Activated naive CD4-positive, alpha-beta T cell treated with anti-CD3 and anti-CD28 coated beads, Interleukin-2, amount 10 ng/mL, durations not matched to agents 5 hours and 36 hours (primary cell): ENCODE measurements at places on chromosomes 6 and 20. TPM values are rescaled to one million over a fixed set of nuclear protein-coding genes. Genes with fewer than 3 reads are reported as not detected.

Gene LAMP5
- not detected for total RNA-seq

Gene SAMD3
- 71.0 TPM for total RNA-seq

Gene SEMG1
- total RNA-seq = not detected

Gene BPI
- not detected for total RNA-seq

Gene GMDS
- total RNA-seq = 31.7 TPM

Gene OPRM1
- not detected for total RNA-seq

Gene TSBP1
- not detected for total RNA-seq
